ENCODE measurements at places on chromosomes 11 and 22.

- no peak for DNase-seq
Measured at GRCh38 chr11:62644220-62644619, 2.2 kb downstream of the GANAB start.

- DNase-seq: no peak
Measured at GRCh38 chr11:116637766-116638165, 135.0 kb downstream of the BUD13 start.

DNA sequence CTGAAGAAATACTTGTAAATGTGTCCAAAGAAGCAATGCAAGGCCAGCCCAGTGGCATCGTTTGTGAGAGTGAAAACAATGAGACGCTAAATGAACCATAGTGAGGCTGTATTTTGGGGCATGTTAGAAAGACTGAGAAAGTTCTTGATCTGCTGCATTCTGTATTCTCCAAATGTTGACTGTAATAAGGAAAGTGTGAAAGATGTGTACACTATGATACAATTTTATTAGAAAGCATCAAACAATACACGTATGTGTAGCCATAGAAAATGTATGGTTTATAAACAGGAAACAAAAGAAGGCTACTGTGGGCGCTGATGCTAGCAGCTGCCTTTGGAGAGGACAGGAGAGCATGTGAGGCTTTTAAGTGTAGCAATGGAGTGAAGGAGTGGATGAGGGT, 233.5 kb upstream of the E2F8 start:
- DNase-seq: no peak

GRCh38 chr11:111957663-111958444, 20.7 kb downstream of the DIXDC1 start:
- DNase-seq: no peak

GRCh38 chr11:72665911-72666472, 8.2 kb downstream of the PDE2A start:
- no peak for DNase-seq

DNA sequence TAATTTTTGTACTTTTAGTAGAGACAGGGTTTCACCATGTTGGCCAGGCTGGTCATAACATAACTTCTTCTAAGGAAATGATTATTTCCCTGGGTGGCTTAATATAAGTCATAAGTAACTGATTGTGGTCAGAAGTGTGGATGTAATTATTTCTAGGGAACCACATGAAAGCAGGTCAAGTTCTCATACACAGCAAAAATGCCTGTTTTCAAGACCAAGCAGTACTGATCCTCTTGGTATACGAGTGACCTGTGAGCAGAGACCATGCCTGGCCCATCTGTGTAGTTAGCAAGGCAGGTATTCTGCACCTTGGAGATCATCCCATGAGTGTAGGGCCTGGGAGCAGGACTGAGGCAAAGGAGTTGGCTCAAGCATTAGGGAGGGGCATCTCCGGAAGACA, 32.5 kb upstream of the NUCB2 start:
- DNase-seq: no peak

DNA sequence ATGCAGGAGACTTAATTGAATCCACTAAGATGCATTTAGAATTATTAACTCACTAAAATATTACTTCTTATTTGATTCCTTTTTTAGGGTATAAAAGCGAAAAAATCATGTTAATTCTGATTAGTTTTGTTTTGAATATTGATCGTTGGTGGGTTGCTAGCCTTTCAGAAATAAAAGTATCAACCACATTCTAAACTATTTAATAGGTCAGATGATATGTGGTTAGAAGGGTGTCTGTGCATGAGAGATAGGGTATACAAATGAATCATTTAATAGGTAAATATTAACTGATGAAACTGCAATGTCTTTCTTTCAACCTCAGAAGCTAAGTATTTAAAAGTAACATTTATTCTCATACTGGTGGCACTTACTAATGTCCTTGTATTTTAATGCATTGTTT, 515.1 kb downstream of the CNTN5 start:
- DNase-seq: no peak

DNA sequence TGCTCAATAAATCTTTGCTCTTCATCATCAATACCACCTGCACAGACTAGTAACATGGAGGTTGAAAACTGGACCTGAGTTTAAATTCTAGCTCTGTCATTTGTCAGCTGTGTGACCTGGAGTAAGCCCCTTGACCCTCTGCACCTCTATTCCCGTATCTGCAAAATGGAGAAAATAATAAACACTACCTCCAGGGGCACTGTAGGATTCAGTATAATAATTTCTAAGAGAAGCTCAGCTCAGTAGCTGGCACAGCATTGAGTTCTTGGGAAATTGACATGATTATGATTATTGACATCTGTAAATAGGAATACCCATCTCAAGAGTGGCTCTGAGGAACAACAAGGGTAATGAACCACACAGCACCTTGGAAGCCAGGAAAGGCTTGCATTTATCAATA, 78.4 kb downstream of the MN1 start:
- no peak for DNase-seq

DNA sequence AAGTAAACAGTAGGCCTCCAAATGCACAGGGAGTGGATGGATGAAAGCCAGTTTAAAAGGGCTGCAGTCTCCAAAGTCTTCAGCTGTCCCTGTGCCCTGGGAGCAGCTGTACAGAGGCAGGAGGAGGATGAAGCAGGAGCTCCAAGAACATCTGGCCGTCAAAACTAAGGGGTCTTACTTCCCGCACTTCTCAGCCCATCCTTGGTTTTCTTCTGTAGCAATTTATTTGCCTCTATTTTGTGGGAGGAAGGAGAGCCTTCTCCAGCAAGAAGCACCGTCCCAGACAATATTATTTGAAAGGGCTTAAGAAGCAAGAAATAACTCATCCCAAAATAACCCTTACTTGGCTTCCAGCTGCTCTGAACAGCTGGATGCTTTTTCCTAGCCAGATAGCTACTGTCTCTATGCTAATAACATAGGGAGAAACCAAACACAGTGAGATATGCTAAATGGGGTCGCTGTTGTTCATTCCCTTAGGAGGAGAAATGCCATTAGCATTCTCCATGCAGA, 133.2 kb downstream of the SPATA19 start:
- DNase-seq: no peak

GRCh38 chr22:34096770-34097169, 176.5 kb upstream of the LARGE1 start:
- no peak for DNase-seq

GRCh38 chr11:86185381-86185750, 59.2 kb upstream of the EED start:
- DNase-seq: no peak

Measured in HuH-7.5 (cell line).